Activated naive CD8-positive, alpha-beta T cell treated with anti-CD3 and anti-CD28 coated beads, Interleukin-2, amount 50 U/mL, for 24 hours (primary cell): ENCODE measurements at places on chromosomes 16 and 17.
A peak's percentile ranks its signal among the peaks of the same experiment; 100 is the strongest.

GRCh38 chr16:1053700-1054368 is 18.7 kb upstream of the SSTR5 start:
- no peak for DNase-seq

GRCh38 chr16:8376858-8377257 is 213.5 kb downstream of the TMEM114 start:
- DNase-seq, result no peak

- DNase-seq, result no peak
Measured at GRCh38 chr17:49708515-49709183, 885 bp upstream of the SLC35B1 start.

DNA sequence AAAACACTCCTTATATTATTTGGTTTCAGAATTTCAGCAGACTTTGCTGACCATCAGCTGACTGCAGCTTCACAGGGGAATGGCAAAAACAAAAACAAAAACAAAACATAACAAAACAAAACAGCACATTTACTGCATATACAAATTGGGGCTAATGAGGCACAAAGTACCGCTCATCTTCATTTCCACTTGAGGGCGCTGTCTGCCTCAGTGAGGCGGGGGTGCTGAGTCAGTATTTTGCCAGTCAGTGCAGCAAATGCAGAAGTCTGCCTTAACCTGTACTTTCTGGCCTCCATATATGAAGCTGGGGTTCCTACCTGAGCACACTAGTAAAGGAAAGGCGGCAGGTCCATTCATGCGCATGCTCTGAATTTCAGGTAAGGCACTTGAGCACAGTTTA is 13.5 kb upstream of the DYNLRB2 start:
- DNase-seq, result peak; percentile 60

DNA sequence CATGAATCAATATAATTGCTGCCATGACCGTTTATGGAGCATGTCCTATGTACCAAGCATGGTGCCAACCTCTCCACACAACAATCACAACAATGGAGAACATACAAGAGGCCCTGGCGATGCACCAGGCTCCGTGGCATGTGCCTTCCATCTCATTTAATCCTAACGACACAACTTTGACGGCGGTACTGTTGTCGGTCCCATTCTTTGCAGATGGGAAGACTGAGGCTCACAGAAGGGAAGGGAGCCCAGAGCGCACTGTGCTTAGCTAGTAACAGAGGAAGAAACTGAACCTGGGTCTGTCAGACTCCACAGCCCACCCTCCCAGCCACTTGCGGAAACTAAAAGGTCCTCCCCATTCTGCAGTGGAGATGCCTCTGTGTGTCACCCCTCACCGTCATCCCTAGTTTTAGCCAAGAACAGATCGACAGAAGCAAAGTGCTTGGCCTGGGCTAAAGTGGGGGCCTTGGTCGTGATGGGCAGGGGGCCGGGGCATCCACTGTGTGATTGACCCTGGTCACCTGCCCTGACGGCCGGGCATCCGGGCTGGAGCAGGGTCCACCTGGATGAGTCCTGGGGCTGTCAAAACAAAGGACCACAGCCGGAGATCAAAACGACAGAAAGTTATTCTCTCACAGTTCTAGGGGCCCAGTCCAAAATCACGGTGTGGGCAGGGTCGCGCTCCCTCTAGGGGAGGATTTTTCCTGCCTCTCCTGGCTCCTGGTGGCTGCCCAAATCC is 183.9 kb downstream of the C16orf95 start:
- no peak for DNase-seq

DNA sequence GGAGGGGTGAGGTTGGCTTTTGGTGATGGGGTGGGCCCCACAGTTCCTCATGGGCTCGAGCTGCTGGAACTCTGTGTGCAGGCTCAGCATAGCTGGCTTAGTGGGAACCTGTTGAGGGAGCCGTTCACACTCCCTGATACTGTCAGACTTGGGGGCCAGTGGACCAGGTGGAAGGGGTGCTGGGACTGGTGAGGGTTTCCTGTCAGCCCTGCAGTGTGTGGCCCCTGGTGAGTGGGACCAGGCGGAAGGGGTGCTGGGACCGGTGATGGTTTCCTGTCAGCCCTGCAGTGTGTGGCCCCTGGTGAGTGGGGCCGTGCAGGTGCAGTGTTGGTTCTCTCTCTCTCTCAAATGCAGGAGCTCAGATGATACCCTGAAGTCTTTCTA is 45.1 kb upstream of the ZNF750 start:
- DNase-seq, result peak; percentile 33

DNA sequence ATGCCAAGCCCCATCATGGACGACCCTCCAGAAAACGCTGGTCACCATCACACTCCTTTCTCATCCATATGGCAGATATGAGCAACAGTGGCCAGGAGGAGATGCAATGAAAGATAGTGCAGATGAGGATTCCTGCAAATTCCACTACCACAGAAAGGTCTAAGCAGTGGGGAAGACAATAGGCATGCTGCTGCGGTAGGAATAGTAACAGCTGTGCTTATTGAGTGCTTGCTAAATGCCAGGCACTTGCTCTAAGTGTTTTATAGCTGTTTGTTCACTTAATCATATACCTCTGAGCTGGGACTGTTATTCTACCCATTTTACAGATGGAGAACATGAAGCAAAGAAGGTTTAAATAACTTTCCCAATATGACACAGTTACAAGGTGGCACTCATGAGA is 46.6 kb upstream of the AKAP1 start:
- DNase-seq, result no peak

DNA sequence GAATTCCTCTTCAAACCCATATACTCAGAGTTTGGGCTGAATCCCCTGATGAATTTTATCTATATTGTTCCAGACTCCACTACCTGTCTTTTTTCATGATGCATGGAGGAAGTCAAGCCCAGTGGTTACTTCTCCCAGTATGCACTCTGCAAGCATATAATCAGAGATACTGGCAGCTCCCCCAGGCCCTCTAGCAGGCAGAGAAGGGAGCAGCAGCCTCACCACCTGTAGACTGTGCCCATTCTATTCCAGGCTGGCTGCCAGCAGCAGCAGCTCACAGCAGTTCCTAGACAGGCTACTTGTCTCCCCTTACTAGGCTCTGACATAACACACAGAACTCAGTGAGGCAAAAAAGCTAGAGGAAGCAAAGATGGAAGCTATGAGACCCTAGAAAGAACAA is 3.4 kb downstream of the MKS1 start:
- DNase-seq, result no peak

DNA sequence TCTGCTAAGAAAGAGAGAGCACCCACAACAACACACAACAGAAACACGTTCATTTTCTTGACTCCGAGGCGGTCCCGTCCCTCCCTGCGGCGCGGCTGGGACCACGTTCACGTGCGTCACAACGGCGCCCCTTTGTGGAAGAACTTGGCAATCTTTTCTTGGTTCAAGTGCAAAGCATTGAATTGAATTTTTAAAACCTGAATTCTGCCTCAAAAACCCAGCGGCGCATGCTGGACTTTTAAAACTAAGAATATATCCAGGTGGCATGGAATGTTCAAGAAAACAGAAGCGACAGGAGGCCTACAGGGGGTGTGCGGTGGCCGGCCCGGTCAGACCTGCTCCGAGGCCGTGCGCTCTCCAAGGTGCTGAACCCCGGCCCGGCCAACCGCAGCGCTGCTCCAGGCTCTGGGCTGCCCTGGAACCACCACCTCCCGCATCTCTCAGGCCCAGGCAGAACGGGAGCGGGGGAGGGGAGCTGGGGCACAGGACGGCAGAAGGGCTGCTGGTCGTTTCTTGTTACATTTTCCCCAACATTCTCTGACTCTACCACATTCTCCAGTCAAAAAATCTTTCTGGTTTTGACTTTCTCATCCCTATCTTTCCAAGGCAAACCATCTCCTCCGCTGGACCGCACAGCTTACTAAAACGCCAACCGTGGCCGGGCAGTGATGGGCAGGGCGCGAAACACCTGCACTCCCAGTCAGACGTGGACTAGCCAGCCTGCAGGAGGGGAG is 3.4 kb upstream of the HEXD start:
- peak; percentile 79 for DNase-seq

DNA sequence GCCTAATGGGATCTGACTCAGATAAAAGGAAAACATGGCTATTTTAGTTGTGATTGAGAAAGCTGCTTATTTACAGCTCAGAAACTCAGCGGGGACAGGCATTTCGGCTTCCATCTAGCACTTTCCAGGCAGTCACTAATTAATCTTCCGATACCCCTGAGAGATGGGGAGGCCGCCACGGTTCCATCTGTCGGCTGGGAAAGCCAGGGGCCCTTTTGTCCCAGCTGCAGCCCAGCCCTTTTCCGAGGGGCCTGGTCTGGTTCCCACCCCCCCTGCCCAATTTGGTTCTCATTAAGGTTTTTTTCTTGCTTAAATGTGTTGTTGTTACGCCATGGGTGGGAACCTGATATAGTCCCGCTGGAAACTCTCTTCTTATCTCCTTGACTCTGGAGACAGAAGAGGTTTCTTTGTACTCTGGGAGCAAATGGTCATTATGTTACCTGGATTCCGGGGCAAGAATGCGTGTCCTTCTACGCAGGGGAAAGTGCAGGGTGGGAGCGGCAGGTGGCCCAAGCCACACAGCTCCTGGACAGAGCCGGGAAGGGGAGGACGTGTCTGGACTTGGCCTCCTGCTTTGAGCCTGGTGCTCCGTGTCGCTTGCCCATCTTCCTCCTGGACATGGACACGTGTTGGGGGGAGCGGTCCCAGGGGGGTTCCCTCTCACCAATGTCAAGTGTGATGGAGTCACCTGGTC is 50.9 kb upstream of the GSE1 start:
- no peak for DNase-seq

DNA sequence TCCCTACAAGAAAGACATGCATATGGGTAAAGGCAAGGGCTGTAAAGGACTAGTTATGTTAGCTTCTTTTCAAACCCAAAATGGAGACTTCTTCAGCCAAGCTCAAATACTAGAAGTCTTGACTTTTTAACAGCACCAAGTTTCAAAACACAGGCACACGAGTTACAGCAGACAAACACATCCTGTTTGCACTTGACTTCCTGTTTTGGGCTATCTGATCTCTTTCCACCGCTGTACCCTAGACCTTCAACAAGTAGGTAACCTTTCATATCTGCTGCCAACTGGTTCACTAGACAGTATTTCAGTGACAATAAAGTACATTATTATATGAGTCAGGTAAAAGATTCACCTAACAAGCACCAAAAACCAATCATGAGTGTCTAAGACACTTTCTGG is 12.3 kb downstream of the RFFL start:
- DNase-seq, result no peak

- DNase-seq, result no peak
Measured at GRCh38 chr17:63842173-63842539, 329 bp downstream of the SMARCD2 start.

- no peak for DNase-seq
Measured at GRCh38 chr16:11291091-11291703, 10.1 kb upstream of the PRM1 start.

- no peak for DNase-seq
Measured at GRCh38 chr16:85042167-85042526, 14.6 kb downstream of the KIAA0513 start.

DNA sequence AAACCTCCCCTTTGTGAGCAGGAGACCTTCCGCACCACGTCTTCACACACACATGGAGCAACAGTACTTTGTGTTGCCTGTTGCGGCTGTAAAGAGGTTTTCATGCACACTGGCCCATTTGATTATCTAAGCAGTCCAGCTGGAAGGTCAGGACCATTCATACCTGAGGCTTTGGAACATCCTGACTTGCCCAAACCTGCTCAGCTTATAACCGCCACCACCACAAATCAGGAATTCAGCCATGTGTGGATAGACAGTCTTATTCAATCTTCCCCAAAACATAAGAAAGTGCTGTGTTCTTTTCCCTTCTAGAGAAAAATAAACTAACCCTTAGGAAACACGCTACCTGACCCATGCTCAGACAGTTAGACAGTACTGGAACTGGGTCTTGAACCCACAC is 81.6 kb upstream of the XYLT1 start:
- no peak for DNase-seq

GRCh38 chr16:85176541-85177447 is 64.5 kb upstream of the CIBAR2 start:
- no peak for DNase-seq

GRCh38 chr16:47592232-47592631 is 131.1 kb downstream of the PHKB start:
- DNase-seq, result no peak

- no peak for DNase-seq
Measured at GRCh38 chr17:47096343-47096742, 92.8 kb downstream of the CDC27 start.

- no peak for DNase-seq
Measured at GRCh38 chr17:69047368-69048263, 13.1 kb downstream of the ABCA9 start.

DNA sequence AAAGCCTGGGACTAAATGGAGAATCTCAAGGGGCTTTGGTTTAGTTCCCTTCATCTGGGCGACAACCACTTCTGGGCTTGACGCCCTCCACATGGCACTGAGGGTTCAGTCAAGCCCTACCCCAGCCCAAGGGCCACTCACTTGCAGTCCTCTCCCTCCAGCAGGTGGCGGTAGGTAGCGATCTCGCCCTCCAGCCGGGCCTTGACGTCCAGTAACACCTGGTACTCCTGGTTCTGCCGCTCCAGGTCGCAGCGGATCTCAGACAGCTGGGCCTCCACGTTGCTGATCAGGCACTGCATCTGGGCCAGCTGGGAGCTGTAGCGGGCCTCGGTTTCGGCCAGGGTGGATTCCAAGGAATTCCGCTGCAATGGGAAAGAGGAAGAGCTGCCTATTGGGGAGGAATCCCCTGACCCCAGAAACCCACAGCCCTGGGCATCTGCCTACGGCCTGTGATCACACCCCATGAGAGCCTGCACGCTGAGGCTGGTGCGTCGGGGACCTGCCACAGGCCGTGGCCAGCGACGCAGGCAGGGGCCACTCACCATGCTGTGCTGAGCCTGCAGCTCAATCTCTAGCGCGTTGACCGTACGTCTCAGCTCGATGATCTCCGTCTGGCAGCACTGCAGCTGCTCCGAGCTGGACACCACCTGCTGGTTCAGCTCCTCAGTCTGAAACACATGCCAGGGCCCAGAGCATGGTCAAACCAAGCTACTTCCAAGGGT is 2.7 kb downstream of the KRT36 start:
- peak; percentile 51 for DNase-seq

- no peak for DNase-seq
Measured at GRCh38 chr16:88365244-88365865, 17.4 kb upstream of the ZNF469 start.

DNA sequence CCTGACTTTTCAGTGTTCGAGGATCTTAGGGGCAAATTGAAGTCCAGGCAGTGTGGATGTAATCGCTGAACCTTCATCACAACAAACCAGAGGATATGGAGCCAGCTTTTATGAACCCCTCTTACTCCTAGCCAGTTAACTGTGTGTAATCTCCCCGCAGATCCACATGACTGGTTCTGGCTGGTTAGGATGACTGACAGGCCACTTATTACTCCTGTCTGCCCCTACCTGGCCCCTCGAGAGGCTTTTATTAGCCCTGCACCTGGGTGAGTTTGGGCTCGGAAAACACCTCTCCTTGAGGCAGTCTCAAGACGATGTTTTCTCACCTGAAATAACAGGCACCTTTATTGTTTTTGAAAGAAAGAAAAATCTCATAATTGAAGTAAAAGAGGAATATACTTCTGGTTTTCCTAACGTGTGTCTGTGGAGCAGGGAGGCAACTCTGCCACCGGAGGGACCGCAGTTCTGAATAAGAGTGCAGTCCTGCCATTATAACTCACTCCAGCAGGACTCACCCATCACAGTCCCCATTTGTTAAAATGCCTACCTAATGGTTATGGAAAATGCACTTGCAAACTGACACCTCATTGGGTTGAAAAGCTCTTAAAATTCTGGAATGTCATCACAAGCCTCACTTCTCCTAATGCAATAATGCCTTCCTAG is 291.9 kb upstream of the N4BP1 start:
- no peak for DNase-seq
